Brain microvascular endothelial cell (primary cell): ENCODE measurements at places on chromosomes 4 and X.

DNA sequence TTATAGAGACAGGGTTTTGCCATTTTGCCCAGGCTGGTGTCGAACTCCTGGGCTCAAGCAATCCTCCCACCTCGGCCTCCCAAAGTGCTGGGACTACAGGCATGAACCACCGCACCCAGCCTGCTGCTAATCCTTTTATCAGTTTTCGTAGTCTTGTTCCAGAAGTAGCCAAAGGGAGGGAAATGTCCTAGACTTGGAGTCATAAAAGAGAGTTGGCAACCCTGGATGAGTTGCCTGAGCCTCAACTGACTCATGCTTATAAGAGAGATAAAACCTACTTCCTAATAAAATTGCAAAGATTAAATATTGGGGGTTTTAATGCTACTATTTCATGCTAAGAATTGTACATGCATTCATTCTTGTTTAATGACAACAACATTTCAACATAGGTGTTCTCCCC lies 44.3 kb downstream of the CD40LG start:
- DNase-seq: peak; percentile 14

DNA sequence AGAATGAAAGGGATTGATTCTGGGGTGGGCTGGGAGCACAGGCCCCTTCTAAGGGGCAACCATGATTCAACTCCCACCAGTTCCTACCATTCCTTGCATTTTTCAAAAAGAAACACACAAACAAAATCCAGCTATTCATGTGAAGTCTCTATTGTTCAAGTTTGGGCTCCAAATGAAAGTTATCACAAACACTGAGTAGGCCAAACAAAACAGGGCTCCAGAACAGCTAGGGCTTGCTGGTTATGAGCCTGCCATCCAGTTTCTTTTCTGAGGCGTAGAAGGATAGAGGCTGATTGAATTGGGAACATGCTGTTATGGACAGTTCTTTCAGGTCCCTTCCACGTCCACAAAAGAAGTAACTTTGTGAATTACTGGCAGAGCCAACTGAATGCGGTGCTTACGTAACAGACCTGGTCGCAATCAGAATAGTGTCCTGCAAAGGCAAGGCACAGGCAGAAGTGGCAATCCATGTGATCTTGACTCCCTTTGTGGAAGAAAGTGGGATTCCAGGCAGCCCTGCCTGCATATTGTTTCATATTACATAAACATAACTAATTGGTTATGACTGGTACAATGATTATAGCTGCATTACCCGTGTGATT lies 244.5 kb downstream of the SCFD2 start:
- DNase-seq: no peak

GRCh38 chr4:83207497-83208101 lies 77.0 kb downstream of the COQ2 start:
- DNase-seq: peak; percentile 65

DNA sequence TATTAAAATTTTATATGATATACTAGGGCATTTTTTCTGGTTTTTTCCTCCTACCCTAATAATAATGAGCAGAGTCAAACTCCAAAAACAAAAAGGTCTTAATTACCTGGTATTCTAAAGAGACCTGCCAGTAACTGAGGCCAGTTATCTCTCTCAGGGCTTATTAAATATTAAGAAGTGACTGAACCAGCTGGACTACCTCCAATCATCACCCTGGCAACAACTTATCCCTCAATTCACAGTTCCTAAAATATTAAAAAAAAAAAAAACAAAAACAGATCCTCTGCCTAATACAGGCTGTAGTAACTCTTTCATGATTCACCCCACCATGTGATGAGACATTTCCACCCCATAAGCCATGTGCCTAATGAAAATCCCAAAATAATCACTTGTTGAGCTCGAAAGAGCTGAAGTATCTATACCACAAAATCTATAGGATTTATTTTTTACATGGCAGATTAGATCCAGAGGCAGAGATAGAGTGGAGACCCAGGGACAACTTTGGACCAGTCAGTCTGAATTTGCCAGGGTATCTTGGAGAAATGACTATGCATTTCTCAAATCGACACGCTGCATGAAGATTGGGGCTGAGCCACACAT lies 698.0 kb downstream of the FAT4 start:
- DNase-seq: no peak

GRCh38 chr4:48756689-48757220 lies 23.3 kb downstream of the FRYL start:
- peak; percentile 21 for DNase-seq

DNA sequence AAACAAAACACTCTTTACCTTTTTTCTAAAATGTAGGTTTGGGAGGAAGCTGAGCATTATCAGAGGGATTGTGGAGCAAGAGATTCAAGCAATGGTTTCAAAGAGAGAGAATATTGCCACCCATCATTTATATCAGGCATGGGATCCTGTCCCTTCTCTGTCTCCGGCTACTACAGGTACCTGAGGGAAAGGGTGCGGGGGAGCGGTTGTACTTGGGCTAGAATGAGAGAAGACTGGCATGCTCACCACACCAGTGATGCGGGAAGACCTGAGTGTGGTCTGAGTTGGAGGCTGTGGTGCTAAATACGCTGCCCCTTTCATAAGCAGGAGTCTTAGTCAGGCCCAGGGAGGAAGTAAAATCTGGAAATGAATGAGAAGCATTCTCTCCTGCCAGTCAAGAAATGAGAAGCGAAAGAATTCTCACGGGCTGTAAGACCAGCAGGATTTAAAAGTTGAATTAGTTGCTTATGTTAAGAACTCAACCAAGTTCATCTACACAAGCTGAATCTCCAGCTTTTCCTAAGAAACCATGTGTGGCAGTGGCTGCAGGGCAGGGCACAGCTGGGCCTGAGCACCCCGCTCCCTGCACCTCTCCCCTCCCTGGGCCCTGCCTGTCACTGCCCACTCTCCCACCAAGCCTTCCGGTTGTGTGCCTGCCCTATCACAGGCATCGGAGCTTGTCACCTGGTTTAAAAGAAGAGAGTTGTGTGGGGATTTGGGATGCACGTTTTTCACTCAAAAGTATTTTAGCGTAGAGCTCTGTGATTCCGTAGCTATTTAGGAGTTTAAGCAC lies 24.8 kb upstream of the MSANTD1 start:
- no peak for DNase-seq

DNA sequence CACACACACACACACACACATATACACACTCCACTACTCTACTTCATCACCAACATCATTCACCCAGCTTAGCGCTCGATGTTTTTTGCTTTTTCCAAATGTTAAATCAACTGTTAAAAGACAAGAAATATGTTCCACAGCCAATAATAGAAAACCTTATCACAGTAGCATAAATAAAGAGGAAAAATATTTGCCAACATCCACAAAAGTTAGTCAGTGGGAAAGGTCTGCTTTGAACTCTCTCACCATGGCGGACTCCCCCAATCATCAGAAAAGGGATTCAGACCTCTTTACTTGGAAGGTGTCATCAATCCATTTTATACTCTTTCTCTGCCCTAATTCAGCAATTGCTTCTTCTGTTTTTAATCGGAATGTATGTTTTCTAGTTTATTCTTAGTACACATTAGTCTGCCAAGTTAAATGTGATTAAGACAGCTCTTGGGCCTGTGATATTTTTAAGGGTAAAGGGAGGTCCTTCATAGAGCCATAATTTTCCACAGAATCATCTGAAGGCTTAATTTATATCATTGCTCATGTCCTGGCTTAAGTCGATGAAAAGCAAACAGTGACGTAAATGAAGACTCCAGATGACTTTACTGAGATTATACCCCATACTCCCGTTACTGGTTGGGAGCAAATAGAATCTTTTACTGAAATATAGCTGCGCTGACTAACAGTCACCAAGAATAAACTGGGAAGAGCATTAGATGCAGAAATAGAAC lies 29.7 kb upstream of the LGI2 start:
- DNase-seq: no peak

DNA sequence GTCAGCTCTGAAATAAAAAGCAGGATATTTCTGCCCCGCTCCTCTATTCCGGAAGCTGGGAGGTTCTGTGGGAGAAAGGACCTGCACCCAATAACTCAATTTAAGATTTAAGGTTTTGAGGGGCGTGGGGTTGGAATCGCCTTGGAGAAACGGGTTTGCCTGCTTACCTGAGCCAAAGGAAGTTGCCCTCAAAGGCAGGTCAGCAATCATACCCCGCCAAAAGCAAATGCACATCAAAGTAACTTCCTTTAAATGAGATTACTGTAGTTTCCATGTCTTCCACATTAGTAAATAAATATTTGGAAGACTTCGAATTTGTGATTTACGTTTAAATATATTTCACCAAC lies 978 bp upstream of the HS3ST1 start:
- no peak for DNase-seq

DNA sequence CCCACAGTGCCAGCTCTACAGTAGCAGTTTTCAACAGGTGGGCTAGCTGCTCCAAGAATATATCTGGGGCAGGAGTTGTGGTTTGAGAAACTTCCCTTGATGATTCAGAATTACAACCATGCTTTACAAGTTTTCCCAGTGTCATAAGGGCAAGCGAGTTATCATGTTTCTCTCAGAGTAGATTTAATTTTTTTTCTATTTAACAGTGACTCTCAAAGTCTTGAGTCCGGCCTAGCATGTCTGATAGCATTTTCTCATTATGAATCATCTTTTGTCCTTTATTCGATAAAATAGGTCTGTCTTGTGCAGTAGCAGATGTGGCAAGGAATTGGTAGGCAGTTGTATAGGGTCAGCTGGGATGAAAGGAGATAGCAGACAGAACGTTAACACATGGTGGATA lies 62.2 kb upstream of the SPANXD start:
- DNase-seq: no peak

DNA sequence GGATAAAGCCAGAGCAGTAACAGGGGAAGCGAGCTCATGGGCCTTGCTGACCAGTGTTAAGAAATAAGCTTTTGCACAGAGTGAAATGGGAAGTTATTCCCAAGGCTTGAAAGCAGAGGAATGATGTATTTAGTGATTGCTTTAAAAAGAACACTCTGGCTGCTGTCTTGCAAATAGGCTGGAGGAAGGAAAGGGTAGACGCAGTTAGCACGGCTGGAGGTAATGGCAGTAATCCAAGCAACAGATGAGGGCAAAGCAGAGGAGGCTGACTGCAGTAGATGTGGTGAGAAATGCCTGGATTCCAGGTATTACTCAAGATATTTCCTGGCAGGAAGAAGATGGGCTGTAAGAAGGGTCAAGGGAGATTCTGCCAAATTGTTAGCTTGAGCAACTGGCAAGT lies 1342.3 kb upstream of the AGA start:
- no peak for DNase-seq

- DNase-seq: no peak
Measured at GRCh38 chrX:18422886-18423285, 2.5 kb upstream of the CDKL5 start.

DNA sequence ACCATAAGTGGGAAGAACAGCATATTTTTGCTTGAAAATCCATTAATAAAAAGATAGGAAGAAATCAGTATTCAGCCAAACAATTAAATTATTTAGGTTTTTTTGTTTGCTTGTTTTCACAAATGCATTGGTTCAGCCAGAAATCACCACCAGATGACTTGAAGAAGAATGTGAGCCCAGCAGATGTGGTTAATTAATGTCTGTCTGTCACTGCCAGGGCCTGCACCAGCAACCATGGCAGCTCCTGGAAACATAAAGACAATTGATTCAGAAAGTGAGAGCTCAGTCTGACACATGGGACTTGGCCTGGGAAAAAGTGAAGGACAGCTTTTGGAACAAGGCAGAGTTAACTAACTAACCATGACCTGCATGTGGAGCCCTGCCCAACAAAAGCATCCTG lies 74.0 kb downstream of the MAOB start:
- no peak for DNase-seq

- DNase-seq: no peak
Measured at GRCh38 chrX:9132036-9132638, 98.2 kb upstream of the FAM9B start.

GRCh38 chr4:41436419-41436818 lies 101.5 kb upstream of the LIMCH1 start:
- DNase-seq: no peak

DNA sequence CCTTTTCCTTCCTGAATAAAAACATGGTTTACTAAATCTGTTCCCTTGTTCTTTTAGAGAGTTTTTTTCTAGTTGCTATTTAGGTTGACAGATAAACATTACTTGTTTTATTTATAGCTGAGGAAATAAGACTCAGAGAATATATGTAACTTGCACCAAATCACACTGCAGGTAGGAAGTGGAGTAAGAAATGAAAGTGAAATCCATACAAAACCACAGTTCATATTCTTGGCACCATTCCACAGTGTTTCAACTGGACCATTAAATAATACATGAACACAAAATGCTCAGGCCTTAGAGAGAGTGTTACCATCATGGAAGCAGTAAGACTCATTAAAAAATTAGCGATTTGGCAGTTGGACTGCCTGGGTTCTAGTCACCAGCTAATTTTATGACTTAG lies 326.9 kb upstream of the SLIT2 start:
- no peak for DNase-seq

GRCh38 chr4:14888790-14889572 lies 113.3 kb upstream of the CPEB2 start:
- DNase-seq: no peak

DNA sequence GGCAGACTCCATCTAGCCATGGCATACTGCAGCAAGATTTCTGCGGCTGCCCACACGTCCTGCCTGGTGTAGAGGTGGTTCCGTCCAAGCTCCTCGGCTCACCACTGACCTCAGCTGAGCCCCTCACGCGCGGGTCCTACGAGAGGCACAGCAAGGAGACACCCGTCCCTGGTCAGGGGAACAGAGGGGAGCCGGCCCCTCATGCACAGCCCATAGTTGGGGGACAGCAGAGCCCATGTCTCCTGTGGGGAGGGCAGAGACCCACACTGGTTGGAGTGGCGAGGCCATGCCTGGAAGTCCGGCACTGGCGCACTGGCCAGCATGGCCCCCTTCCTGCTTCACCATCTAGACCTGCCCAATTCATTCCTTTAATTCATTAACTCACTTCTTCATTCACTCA lies 80.8 kb downstream of the HTRA3 start:
- no peak for DNase-seq

DNA sequence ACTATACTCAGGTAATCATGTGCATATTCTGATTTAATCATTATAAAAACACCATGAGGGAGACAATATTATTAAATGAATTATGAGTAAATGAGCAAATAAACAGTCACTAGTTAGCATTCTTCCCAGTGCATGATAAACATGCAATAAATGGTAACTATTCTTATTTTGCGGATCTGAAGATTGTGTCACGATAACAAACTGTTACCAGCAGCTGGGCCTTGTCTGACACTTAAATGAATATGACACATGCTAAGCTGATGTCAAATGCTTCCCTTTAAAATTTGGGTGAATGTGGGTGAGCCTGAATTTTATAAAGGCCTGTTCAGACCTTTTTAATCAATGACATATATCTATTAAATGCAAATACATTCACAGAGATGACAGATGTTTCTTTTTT lies 68.2 kb upstream of the KIT start:
- DNase-seq: no peak

DNA sequence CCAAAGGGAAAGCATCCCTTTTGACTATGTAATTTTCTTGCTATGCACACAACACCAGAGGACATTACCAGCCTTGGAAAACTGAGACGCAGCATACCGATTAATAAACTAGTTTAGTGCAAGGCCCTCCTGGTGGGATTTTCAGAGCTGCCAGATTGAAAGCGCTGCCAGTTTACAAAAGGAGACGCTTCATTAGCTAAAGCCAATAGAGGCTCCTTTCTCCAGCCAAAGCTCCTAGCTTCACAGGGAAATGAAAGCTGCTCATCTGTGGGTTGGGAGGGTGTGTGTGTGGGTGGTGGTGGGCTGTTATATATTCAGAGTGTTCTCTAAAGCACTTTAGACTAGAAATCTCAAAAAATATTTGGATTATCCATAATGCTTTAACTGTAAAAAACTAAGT lies 32.4 kb downstream of the SPANXN4 start:
- no peak for DNase-seq

- no peak for DNase-seq
Measured at GRCh38 chr4:156725257-156725656, 246.3 kb downstream of the PDGFC start.

- DNase-seq: no peak
Measured at GRCh38 chr4:28948501-28948900, 1771.7 kb upstream of the PCDH7 start.
